ENCODE measurements at places on chromosomes 1 and 21. TPM values are rescaled to one million over a fixed set of nuclear protein-coding genes. Genes with fewer than 3 reads are reported as not detected.
A peak's percentile ranks its signal among the peaks of the same experiment; 100 is the strongest.

DNA sequence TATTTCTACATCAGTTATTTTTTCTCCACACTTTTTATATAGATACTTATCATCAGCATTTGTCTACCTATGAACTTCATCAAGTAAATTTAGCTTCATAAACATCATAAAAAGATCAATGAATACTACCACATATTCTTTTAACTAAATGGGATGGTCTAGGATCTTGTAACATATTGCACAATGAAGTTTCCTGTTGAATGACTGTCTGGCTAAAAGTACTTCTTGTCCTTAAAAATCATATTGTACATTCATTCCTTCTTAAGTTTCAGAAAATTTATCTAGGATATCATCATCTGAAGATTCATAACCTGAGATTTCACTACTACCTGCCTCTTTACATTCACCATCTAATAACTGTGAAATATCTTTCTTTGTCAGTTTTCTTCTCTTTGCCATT is 69.0 kb downstream of the MAGI3 start:
- DNase-seq: no peak

DNA sequence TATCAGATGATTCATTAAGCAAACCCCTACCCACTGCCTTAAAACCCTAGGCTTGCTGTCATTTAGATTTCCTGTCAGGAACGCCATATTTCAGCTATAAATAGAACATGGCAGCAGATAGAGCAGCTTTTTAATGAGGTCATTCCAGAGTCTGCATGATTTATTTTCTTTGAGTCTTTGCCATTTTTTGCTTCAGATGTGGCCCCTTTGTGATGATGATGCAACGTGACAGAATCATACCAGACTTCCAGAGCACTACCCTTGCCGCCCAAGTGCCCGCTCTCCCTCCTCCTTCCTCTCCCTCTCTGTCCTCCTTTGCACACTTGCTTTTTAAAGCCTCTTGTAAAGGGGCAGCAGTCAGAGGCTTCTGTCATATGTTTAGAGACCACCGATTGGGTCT is 55.5 kb upstream of the TRIM67 start:
- peak; percentile 65 for DNase-seq

- DNase-seq: no peak
These were observed 12.1 kb upstream of the SGIP1 start for GRCh38 chr1:66521721-66522365.

DNA sequence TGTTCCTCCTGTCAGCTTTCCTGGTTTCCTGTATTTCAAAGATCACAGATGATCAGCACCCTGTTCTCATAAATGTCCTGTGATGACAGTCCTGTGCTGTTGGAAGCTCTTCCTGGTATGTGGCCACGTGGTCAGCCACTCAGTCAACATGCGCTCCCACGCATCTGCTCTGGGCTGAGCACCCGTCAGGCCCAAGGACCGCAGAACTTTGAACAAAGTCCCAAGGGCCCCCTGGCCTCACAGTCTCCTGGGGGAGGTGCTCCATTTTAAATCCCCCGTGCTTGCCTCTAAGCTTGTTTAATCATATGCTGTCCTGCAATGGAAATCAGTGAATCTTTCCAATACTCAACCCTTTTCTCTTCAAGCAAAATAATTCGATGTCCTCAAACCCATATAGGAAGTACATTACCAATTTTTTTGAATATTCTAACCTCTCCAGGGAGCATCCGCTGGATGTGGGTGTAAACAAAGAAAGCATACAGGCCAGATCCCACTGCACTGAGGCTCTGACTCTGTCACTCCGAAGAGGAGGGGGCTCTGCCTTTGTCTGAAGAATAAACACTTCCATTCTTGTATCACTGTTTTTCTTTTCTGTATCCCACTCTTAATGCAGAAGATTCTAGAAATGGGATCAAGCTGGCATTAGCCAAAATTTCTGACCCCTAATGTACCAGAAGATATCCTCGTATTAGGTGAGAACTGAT is 250.3 kb downstream of the SDCCAG8 start:
- no peak for DNase-seq

DNA sequence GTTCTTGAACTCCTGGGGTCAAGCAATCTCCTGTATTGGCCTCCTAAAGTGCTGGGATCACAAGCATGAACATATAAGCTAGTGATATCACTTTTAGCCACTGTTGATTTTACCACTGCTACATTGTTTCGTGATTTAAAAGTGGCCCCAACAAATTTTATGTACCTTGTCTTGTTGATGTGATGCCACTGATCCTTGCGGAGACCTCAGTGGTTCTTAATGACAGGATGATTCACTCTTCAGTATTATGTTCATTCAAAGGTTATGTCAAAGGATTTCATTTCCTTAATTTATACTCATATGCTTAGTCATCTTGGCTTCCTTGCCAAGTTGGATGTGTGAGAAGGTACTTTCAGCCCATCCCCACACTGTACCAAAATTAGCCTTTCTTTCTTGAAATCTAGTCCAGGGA is 12.1 kb downstream of the PRKACB start:
- no peak for DNase-seq

- no peak for DNase-seq
These were observed 74.0 kb upstream of the DEPDC1 start for GRCh38 chr1:68570871-68571270.

DNA sequence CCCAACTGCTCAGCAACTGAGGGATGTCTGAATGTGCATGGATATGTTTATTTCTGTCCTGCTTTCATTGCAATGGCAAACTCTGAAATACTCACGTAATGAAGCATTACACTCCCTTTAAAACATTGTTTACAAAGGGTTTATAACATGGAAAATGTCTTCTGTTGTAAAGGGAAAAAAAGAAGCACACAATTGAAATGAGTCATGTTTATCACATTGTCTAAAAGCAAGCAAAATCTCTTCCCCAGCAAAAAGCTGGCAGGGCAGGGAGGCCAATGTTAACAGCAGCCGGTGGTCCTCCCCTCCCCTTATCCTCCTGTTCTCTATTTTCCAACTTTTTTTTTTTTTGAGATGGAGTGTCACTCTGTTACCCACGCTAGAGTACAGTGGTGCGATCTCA is 3.9 kb upstream of the EFNA1 start:
- DNase-seq: no peak

DNA sequence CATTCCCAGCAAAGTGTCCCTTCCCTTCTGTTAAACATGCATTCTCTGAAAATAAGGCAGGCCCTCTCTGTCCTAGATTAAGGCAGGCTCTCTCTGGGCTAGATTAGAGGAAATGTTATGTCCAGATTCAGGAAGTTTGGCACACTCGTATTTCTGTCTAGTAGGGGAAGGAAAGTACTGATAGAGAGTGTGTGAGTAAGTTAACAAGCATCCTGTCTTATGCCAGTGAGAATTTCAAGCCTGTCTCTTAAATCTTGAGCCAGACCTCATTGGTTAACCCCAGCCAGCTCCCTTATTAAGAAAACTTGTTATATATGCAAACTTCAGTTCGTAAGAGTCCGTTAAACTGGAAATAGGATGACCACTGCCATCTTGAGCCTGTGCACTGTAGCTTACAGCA is 31.6 kb downstream of the IGSF5 start:
- no peak for DNase-seq

The SAMD13 gene
- total RNA-seq: 5.1 TPM

DNA sequence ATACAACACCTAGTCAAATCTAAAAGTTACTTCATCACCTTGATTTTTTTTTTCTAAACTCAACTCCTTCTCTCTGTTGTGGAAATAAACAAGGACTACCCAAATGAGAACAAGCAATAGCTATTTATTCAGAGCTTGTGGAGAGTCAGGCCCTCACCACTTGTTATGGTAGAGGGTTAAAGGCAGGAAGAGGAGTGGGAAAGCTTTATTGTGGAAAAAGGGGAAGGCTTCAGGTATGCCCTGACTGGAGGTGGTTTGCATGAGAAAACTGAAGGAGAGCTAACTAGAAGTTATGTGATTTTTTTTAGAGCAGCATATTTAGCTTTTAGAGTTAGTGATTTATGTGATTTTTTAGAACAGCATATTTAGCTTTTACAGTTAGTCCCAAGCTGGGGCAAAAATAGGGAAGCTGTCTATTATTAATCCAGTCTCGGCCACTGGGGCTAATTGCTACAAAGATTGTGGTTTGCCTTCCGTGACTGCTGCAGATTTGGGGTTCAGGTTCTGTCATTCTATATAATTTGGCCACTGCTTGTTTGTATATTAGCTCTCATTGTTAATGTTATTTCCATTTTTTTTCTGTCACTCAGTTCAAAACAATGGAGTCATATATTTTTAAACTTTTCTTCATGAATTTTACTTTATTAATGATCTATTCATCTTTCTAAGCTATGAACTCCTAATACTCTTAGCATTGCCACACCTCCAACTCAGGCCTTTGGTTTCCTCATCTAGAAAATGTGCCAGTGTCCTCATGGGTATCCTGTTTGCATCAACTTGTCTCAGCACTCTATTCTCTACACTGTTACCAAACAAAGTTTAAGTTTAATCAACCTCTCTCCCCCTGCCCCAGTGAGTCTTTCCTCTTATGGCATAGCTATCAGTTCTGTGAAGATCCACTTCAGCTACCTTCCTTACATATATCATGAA is 713.0 kb downstream of the BRINP3 start:
- DNase-seq: no peak

The HLX gene
- total RNA-seq: 1.00 TPM

The LRRC38 gene
- total RNA-seq: 2.4 TPM

GRCh38 chr1:207051191-207051943 is at the start of gene YOD1:
Gene YOD1 (minus strand): TSS chr1:207051208. CDS start chr1:207051030, 178 bp downstream.
- DNase-seq: no peak

DNA sequence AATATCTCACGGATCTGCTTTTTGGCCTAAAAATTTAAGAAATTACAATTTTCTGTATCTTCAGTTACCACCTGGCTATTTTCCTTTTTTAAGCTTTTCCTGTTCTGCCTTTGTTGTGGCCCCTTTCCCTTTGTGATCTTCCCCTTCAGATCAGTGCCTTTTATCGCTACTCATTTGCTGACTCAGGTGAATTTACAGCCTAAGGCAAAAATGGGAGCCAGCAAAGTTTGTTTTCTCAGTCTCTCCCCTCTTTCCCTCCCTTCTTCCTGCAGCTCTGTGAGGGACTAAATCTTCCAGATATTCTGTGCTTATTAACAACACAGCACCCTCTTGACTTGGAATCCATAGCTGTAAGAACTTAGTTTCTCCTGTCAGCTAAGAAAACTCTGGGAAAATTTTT is 5.3 kb upstream of the PRRC2C start:
- no peak for DNase-seq

The AK5 gene
- total RNA-seq: 29.9 TPM

DNA sequence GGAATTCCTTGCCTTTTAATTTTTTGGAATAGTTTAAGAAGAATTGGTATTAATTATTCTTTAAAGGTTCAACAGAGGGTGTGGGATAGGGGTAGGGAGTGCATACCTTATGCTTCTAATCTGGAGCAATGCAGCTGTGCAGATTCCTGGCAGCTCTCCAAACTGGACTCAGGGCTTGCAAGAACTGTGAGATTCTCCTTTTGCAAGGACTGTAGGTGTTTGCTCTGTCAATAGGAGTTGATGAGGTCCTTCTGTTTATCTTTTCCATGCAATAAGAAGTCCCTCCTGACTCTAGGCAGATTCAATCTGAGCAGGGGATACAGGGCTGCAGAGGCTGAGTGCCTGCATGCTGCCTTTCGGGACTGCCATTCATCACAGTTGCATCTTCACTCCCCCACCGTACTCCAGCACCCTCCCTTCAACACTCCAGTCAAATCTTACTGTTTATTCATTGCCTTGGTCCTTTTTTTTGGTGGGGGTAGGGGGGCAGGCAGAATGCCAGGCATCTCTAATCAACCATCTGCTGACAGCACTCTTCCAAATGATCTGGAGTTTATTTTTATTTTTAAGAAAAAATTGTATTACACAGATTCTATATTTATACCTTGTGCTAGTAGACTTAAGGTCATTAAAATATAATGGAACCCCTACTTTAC is 122.3 kb downstream of the DISC1 start:
- DNase-seq: no peak

DNA sequence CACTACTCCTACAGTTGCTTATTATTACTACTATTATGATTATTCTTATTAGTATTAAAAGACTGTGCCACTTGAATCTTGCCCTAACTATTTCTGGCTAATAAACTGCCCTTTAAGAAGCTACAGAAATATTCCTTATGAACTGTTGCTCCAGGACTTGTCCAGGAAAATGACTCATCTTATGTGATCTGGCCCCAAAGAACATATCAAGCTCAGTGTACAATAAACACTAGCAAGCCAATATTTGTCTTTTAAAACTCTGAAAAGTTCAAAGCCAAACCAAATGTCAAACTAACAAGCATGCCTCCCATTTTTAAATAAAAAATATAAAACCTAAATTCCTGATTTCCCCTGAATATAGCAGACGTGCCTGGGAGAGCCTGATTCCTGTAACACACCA is 88.7 kb upstream of the SIM2 start:
- DNase-seq: no peak

The SLC25A34 gene
- total RNA-seq: 2.4 TPM

The UBXN11 gene
- total RNA-seq: 10.2 TPM

DNA sequence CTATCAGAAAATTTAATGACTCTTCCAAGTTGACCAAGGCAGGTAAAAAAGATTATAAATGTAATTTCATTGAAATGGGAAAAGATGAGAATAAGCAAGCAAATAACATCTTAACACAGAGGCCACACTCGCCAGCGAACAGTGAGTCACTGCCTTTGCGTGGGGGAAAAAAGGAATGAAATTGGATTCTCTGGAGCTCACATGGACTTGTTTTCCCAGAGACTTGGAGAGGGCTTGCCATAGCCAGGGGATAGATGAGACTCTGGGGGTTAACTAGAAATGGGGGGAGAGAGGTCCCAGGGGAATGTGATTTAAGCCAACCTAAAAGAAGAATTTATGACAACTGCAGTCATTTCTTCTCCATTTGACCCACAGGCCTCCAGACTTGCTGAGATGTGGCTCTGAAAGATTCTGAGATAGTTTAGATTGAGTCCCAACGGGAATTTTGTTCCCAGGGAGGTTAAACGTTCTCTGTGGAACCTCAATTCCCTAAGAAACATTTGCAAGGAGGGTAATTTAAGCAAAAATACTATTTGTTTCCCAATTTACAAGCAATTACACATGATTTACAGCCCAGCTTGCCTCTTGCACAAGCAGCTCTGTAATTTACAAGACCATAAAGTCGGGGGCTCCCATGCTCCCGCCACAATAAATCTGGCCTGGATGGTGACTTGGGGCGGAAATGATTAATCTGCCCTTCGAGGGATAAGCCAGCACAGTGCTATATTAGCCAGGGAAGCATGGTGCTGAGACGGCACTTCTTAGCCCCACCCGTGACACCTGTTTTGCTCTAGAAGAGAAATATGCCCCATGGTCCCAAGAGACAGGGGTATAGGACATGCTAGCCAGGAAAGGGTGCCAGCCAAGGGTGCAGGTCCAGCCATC is 68.8 kb downstream of the GRIK3 start:
- no peak for DNase-seq

The RIPPLY3 gene
- 0.73 TPM for total RNA-seq

All from cerebellum (tissue), 4 donors.